Activated B cell treated with CpG ODN at 0.5 μM for 24 hours (primary cell): ENCODE measurements at places on chromosomes 3 and 15.

DNA sequence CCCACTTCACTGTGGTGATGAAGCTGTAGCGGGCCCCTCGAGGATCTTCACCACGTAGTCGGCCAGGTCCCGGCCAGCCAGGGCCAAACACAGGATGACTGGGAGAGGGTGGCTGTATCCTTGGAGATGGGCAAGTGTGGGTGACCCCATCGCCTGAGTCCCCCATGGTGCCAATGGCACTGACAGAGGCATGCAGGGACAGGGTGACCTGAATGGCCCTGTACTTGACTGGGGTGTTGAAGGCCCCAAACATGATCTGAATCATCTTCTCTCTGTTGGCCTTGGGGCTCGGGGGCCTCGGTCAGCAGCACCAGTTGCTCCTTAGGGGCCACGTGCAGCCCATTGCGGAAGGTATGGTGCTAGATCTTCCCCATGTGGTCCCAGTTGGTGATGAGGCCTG, 17.1 kb upstream of the AP3B2 start:
- no peak for DNase-seq

- DNase-seq: no peak
Observed at GRCh38 chr3:10771486-10772270, 44.4 kb upstream of the SLC6A11 start.

- no peak for DNase-seq
Observed at GRCh38 chr3:57530071-57530608, 14.0 kb downstream of the DNAH12 start.

- DNase-seq: no peak
Observed at GRCh38 chr3:70308760-70309159, 3.7 kb downstream of the MDFIC2 start.

GRCh38 chr3:82342521-82342920, 581.1 kb upstream of the GBE1 start:
- no peak for DNase-seq

- no peak for DNase-seq
Observed at GRCh38 chr15:29072444-29072843, 186.7 kb downstream of the APBA2 start.

GRCh38 chr3:157494581-157495281, 8.5 kb downstream of the VEPH1 start:
- no peak for DNase-seq

DNA sequence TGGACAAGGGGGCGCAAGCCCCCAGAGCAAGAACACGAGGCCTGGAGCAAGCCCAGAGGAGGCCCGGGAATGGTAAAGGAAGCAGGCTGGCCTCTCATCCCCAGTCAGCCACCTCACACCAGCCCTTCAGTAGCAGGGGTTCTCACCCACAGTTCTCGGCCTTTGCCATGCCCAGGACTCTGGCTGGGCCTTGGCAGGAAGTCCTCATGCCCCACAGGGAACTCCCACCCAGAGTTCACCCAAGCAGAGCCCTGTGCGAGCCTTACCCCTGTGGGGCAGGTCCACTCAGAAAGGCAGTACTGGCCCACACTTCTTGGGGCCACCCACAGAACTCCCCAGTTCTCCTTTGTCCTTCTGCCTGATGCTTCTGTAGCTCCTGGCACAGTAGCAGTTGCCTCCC, 30.3 kb downstream of the CYP11A1 start:
- DNase-seq: no peak

GRCh38 chr3:194675680-194676079, 3.7 kb upstream of the LSG1 start:
- DNase-seq: no peak

DNA sequence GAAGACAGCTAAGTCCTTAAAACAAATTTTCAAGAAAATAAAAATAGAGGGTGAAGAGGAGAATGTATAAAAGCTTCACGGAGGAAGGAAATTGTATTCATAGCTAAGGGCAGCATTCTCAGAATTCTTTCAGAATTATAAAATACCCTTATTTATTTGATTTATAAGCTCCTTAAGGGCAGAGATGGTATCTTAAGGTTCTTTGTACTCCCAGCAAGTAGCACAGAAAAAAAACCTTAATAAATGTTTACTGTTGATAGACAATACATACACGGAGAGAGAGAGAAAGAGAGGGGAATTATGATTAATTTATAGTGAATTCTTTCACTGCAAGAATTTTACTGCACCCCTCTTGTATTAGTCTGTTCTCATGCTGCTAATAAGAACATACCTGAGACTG, 375.6 kb upstream of the CCDC54 start:
- DNase-seq: no peak

- no peak for DNase-seq
Observed at GRCh38 chr3:107981471-107982111, 109.2 kb downstream of the CD47 start.

DNA sequence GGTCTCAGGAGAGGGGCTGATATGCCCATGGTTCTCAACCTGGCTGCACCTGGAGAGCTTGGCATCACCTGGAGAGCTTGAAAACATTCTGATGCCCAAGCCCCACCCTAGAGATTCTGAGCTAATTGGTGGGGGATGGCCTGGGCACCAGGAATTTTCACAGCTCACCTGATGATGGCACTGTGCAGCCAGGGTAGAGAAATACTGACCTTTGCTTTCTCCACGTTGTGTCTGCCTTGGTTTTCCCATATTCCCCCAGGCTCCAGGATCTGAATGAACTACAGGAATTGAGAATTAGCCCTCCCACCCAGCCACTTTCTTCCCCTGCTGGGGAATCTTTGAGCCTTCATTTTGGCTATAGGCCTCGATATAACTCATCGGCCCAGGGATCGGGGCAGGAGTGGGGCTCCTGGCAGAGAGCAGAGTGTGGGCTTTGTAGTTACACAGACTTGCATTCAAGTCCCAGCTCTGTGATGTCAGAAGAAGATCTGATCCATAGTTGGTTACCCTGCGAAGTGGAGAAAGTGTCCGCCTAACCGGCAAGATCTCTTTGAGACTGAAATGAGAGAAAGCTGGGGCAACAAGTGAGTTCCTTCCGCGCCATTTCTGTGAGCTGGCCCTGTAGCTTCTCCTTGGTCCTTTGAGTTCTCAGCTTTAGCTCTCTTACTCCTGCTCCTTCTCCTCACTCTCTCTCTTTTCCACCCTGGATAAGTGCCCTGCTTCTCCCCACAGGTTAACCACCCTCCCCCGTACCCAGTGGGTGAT, 33.1 kb upstream of the UBE2Q2 start:
- no peak for DNase-seq

- DNase-seq: no peak
Observed at GRCh38 chr3:8486434-8486833, 15.2 kb upstream of the LMCD1 start.

DNA sequence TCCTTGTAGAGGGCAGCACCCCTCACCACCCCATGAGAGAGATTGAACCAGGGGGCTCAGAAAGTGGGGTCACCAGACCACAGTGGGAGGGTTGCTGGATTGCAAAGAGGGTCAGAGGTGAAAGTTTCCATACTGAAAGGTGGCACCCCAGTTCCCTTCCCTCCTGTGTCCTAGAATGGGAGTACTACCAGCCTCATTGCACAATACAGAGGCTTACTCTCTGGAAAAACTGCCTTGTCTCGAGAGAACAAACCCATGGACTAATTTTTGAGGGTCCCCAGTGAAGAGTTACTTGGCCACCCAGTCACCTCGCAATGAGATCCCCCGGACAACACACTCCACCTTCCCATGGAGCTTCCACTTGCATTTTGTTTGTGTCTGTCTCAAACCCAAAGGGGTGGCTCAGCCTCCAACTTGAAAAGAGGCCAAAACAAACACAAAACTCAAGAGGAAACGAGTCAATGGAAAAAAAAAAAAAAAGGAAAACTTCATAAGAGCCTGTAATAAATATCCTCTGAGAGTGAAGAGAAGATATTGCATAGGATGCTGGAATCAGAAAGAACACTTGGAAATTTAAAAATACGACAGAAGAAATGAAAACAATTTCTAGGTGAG, 18.6 kb downstream of the MESP2 start:
- DNase-seq: no peak

DNA sequence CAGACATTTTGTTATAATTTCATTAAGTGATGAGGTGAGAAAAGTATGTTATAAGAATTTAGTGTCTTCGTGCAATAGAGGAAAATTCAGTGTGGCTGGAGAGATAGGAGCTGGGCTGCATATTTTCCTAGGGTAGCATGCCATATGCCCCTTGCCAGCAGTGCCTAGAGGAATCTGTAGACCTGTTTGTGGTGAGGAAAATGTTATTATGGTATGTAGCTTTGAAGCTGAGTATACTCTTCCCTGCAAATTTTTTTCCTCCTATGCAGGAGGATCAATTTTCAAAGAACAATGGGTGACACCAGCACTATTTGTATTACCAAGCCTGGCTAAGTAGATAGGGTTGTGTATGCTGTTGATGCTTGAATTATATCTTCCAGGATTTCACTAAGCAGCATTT, 200.6 kb downstream of the EDEM1 start:
- DNase-seq: no peak

GRCh38 chr15:63939531-63940130, 105.9 kb upstream of the HERC1 start:
- no peak for DNase-seq

- DNase-seq: no peak
Observed at GRCh38 chr15:89975482-89976245, 25.5 kb upstream of the ZNF710 start.

GRCh38 chr15:101167753-101168462, 83.9 kb downstream of the CHSY1 start:
- DNase-seq: no peak

DNA sequence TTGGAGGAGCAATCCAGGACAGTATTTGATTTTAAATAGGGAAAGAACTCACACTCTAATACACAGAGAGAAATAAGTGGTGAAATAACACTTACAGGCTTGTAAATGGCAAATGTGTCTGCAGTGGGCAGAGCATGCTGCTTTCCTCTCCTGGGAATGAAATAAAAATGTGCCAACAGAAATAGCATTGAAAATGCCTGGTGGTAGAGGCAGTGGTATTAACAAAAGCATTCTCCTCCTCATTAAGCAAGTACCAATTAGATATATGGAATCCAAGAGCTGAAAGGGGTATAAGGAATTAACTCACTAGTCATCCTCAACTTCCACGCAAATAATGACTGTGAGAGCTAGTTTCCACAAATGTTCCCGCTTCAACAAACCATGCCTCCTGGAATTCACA, 364.1 kb upstream of the KCNMB2 start:
- DNase-seq: no peak

- no peak for DNase-seq
Observed at GRCh38 chr3:172112734-172113120, 73.3 kb downstream of the FNDC3B start.

DNA sequence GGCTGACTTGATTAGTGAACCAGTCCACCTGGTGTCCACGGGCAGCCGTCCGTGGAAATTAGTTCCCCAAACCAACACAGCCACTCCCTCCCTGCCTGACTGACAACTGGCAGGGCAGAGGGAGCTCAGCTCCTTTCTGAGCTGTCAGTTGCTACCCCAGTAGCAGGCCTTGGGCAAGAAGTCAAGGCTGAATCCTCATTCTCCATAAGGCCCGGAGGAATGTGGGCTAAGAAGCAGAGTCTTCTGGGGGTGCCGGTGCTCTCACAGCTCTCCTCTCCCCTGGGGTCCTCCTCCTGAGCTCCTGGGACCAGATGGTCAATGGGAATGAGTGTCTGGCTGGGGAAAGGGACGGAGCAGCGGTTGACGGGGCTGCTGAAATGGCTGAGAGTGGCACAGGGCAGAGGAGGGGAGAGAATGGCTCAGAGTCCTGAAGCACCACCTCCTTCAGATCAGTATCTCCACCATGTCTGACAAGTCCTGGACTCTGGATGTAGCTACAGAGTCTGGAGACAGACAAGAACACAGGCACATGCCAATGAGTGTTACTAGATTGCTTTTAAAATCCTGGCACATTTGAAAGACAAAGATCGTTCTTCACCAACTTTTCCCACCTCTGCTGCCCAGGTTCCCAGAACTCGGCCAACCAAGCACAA, 16.9 kb downstream of the AMOTL2 start:
- DNase-seq: no peak

DNA sequence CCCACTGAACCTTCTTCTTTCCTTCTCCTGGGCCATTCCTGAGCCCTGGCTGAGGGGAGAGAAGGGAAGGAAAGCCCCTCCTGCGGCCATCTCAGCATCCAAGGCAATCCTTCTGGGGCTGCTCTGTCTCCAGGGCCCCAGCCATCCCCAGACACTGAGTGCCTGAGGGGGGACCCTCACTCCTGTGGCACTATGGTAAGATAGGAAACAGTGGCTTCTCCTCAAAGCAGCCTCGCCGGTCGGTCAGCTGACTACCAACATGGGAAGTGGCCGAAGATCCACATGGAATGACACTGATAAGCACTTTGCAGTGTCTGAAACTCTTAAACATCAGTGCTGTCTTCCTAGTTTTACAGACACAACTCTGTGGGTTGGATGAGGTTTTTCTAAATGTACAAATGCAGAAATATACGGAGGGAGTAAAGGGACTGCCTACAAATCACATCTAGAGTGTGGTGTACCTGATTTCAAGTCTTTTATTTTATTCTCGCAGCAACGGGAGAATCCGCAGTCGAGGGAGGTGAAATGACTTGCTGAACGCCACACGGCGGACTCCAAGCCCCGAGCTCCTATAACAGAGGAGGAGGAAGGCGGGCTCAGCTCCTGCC, 973 bp upstream of the ITPKA start:
- DNase-seq: no peak

- DNase-seq: no peak
Observed at GRCh38 chr3:72033666-72034428, 248.9 kb upstream of the PROK2 start.

- no peak for DNase-seq
Observed at GRCh38 chr3:36765104-36765503, 751 bp upstream of the DCLK3 start.

- no peak for DNase-seq
Observed at GRCh38 chr3:197139586-197139985, 110.0 kb upstream of the MELTF start.
